Activated CD4-positive, alpha-beta memory T cell treated with anti-CD3 and anti-CD28 coated beads, Interleukin-2, amount 10 ng/mL, durations not matched to agents 7 days and 5 days (primary cell): ENCODE measurements at places on chromosomes 13 and 19.

- peak overlapping the region; percentile 79 for H3K27ac ChIP-seq
- no peaks in the 10 kb centered on the region for H3K27me3 ChIP-seq
- H3K4me1 ChIP-seq: peaks cover 37% of the 10 kb centered on the region
- peaks cover 58% of the 10 kb centered on the region for H3K36me3 ChIP-seq
- DNase-seq: no peak
- H3K4me3 ChIP-seq: no peak overlapping the region
These were observed 1.8 kb downstream of the ZNF460 start for GRCh38 chr19:57282011-57282643.

DNA sequence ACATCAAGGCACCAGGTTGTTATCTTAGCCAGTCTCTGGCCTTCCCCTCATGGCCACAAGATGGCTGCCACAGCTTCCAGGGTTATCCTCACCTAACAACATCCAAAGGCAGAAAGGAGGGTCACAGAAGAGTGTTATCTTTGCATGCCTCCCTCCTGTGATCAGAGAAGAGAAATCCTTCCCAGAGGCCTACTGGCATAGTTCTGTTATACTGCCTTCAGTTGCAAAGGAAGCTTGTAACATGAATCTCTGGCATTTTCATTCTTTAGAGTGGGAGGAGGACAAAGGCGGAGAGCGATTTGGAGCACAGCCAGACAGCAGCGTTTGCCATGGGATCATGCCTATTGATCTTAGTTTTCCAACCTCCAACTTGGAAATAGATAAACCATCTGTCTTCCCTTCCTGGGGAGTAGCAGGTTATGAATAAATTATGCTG, 135.7 kb downstream of the DNAJC15 start:
- H3K27me3 ChIP-seq: no peaks in the 10 kb centered on the region
- H3K4me3 ChIP-seq: no peak overlapping the region
- no peak for DNase-seq
- no peaks in the 10 kb centered on the region for H3K36me3 ChIP-seq

DNA sequence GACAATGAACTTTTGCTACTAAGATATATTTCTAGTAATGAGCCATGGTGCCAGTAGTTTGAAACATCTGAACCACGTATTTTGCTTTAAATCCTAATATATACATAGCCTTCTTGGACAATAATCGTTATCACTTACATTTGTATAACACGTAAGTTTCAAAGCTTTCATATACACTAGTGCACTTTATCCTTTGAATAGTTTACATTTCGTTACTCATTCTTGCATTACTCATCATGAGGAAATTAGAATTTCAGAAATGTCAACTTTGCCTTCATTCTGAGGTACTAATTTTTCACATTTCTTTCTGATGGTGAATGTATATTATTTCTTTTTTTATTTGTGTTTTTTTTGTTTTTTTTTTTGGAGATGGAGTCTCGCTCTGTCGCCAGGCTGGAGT, 5.8 kb downstream of the KBTBD7 start:
- DNase-seq: no peak
- H3K4me3 ChIP-seq: no peak overlapping the region
- no peaks in the 10 kb centered on the region for H3K27me3 ChIP-seq
- H3K27ac ChIP-seq: no peak overlapping the region
- peaks cover 20% of the 10 kb centered on the region for H3K4me1 ChIP-seq

DNA sequence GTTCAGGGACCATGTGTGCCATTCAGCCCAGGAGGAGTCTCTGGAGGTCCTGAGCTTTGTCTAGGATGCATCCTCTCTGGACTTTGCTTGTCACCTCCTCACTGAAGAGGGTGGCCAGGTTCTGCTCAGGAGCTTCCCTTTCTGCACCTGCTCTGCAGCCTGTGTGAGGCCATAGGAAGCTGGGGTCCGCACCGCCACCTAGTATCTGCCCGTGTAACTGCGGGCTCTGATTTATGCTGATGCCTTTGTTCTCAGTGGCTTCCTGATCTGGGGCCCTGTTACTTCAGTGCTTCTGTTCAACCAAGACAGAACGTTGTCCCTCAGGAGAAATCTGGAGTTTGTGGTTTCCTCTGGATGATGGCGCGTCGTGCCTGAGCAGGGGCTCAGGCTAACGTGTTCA, 15.5 kb downstream of the ZNF610 start:
- no peak overlapping the region for H3K27ac ChIP-seq
- H3K4me1 ChIP-seq: no peaks in the 10 kb centered on the region
- no peak overlapping the region for H3K4me3 ChIP-seq
- H3K36me3 ChIP-seq: peaks cover 41% of the 10 kb centered on the region
- no peak for DNase-seq

DNA sequence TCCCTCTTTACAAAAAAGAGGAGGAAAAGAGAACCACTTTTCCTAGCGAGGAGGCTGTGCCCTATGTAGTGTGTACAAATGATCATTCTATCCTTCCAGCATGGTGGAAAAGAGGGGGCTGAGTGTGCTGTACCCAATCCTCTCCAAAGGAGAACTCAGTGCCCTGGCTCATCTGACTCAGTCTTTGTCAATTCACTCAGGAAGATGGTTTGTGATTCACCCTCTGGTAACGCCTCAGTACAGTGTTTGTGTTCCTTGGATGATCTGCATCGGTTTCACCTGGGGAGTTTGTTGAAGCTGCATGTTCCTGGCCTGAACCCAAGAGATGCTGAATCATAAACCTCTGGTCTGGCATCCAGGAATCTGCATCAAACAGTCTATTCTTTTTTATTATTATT, 18.3 kb upstream of the ENOX1 start:
- no peaks in the 10 kb centered on the region for H3K36me3 ChIP-seq
- no peak overlapping the region for H3K27ac ChIP-seq
- no peak for DNase-seq
- no peak overlapping the region for H3K4me3 ChIP-seq
- H3K4me1 ChIP-seq: peaks cover 9% of the 10 kb centered on the region

- no peaks in the 10 kb centered on the region for H3K4me1 ChIP-seq
- H3K36me3 ChIP-seq: no peaks in the 10 kb centered on the region
- H3K27me3 ChIP-seq: no peaks in the 10 kb centered on the region
- no peak overlapping the region for H3K4me3 ChIP-seq
- H3K27ac ChIP-seq: no peak overlapping the region
- DNase-seq: no peak
These were observed 37.6 kb upstream of the STARD13 start for GRCh38 chr13:33322965-33323668.

GRCh38 chr19:51521781-51522180, 9.7 kb downstream of the SIGLEC6 start:
- no peaks in the 10 kb centered on the region for H3K36me3 ChIP-seq
- no peak overlapping the region for H3K27ac ChIP-seq
- H3K27me3 ChIP-seq: peaks cover 36% of the 10 kb centered on the region
- H3K4me1 ChIP-seq: no peaks in the 10 kb centered on the region
- H3K4me3 ChIP-seq: no peak overlapping the region
- DNase-seq: no peak
